Spleen (tissue), 13 donors: ENCODE measurements at places on chromosomes 1 and 21.

GRCh38 chr1:36918604-36919003 lies 115.7 kb downstream of the GRIK3 start:
- no peak for DNase-seq

GRCh38 chr1:184755226-184756065 lies 788 bp upstream of the EDEM3 start:
- DNase-seq = no peak

DNA sequence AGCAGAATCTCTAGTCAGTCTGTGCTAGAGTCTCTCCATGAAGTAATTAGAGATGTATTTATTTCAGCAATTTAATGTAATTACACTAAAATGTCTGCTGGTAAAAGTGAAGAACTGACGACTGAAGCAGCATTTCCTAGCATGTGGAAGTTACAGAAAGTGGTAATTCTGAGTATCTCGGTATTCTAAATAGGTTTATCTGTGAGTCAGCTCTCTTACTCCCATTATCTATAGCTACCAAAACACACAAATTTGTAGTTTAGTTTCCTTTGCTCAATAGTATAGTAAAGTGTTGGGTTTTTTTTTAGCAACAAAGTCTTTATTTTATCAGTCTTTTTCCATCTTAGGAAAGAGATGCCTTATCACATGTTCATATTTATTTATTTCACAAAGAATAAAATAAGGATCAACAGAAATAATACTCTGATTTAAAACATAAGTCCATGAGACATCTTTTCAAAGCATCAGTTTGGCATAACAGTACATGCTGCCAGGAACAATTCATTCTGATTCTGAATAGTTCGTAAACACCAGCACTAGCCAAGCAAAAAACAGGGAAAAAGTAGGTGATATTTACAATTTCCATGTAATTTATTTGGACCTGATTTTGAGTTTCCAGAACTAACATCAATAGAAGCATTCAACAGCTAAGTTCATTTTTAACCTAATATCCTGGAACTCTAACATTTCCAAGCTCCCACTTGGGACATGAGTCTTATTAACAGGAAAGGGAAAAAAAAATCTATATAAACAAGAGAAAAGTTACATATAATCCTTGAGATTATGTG lies 76.3 kb downstream of the KCNT2 start:
- DNase-seq = no peak

- DNase-seq = no peak
Observed at GRCh38 chr1:19360016-19360415, 47.9 kb downstream of the SLC66A1 start.
